ENCODE measurements at places on chromosomes 6 and 20.

DNA sequence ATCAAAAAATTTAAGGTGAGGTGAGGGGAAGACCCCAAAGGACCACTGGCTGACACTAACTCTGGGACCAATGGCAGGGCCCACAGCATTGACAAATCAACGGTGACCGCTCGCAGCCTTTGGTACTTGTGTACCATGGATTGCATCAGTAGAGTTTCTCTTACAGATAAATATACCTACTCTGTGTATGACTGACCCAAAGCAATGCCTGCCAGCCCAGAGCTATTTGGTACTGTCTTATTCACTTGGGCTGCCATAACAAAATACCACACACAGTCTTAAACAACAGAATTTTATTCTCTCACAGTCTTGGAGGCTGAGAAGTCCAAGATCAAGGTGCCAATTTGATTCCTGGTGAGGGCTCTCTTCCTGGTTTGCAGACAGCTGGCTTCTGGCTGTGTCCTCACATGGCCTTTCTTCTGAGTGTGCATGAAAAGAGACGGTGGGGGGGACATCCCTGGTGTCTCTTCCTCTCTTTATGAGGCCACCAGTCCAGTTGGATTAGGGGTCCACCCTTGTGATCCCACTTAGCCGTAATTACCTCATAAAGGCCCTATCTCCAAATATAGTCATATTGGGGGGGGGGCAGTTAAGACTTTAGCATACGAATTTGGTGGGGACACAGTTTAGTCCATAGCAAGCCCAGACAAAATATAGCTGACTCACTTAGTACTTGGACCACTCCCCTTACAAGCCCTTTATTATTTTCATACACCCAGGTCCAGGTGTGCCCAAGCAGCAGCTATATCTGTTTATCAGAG is 336.3 kb downstream of the CD83 start:
- DNase-seq = no peak

DNA sequence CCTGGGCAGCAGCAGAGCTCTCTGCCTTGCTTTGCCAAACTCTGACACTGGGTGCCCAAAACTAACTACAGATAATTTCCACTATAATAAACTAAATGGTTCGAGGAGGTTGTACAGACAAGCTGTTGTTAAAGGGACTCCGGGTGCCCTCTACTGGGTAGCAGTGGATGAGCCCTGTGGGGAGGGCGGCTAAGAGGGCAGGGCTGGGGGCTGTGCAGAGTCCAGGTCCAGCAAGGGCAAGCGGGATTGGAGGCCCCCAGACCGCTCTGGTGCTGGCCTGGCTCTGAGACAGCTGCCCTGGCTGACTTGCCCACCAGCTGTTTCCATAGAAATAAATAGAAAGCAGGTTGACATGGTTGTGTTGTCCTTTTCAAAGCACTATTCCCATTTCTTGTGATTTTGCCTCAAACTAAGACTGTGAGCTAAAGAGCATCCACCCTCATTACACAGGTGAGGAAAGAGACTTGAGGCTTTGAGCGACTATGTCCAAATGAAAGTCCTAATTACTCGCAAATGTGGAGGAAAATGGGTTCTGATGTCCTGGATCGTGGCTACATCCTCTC is 167.6 kb upstream of the CST7 start:
- no peak for DNase-seq

- DNase-seq = no peak
These were observed 14.7 kb downstream of the UST start for GRCh38 chr6:148761527-148762011.

- DNase-seq = no peak
These were observed 102.1 kb upstream of the NT5E start for GRCh38 chr6:85347812-85348211.

GRCh38 chr6:150177952-150178520 is 35.2 kb downstream of the PPP1R14C start:
- DNase-seq = no peak

DNA sequence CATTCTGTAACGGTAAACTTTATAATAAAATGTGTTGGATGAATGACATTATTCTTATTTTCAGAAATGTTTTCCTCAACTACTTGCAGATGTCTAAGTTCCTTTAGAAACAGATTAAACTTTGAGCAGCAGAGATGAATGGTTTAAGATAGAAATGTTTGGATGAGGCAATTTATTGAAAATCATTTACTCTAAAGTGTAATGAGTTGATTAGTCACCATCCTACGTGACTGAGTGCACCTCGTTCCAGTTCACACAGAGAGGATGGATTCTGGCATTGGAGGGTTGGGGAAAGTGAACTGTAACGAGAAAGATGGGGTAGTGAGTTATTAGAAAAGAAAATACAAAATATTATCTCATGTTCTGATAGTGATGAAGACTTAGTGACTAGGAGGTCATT is 28.7 kb downstream of the SMPDL3A start:
- no peak for DNase-seq

DNA sequence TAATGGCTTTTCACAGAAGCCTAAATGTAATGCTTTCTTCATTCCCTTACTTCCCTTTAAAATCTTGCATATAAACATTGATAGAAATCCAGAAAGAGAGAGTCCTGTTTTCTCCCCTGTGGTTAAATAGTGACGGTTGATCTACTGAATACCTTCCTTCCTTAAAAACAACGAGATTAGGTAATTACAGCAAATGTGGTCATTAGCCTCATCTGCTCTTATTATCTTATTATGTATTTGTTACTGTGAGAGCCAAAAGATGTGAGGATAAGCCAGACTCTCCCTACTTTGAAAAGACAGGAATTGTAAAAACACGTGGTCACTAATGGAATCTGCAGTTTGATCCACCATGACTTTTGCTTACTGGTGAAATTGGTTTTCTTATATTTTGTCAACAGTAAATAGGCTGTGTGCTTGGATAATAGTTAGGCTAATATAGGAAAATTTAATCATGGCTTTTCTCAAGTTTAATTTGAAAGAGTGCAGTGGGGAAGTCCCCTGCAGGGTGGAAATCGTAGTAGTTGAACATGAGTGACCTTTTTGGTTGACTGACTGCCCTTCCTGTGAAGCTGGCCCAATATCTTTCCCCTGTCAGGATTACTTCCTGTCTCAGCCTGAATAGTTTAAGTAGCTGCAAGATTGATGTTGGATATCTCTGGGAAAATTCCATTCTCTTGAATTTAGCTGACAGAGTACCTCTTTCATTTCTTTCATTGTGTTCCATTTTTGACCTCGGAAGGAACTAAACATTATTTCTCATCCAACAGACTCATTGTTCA is 62.8 kb downstream of the JARID2 start:
- no peak for DNase-seq

DNA sequence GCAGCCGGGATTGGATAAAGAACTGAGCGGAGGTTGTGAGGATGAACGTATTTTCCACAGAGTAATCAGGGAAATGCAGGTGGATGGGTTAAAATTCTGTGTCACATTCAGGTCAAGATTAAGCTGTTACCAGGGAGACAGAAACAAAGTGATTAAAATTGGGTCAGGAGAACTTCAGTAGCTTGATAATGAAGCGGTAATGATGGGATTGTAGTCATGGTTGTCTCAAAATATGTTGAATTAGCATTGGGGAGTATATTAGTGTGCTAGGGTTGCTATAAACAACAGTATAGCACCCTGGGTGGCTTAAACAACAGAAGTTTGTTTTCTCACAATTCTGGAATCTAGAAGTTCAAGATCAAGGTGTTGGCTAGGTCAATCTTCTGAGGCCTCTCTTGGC is 155.5 kb downstream of the GJA1 start:
- DNase-seq = no peak

DNA sequence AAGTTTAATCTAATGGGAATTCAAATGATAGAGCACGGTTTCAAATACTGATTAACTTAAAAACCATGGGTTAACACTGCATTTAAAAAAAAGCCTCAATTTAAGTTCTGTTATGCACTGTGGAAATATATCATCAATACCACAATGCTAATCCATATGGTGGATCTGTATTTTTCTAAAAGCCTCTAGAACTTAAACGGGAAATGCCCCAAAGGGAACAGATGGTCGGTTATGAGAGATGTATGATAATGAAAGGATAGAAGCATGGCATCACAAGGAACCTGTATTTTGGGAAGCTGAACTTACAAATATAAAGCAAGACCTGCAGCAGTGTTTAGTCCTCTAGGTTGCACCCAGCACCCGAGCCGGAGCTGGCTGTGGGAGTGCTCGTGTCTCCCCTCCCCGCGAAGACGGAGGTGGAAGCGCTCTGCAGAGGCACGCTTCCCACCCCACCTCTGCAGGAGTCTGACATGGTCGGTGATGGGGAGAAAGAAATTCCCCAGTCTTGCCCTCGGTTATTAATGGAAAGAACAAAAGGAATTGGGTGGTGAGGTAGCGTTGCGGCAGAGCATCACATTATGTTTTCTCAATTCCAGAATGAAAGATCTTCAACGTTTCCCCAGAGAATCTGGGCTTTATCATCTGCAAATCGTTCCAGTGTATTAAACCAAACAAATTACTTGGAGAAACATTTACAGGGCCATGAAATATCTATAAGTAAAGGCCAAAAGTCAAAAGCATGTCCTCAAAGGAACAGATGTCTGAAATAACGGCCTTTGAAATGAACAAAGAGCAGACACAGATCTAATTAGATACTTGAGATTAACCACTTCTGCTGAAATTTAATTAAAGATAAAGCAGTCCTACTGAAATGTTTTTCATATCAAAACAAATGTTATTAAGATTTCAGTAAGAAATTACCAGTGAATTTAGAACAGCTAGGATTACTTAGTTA is 103.1 kb upstream of the POPDC3 start:
- DNase-seq = no peak

- no peak for DNase-seq
These were observed 58.8 kb downstream of the TPD52L1 start for GRCh38 chr6:125212377-125212776.

DNA sequence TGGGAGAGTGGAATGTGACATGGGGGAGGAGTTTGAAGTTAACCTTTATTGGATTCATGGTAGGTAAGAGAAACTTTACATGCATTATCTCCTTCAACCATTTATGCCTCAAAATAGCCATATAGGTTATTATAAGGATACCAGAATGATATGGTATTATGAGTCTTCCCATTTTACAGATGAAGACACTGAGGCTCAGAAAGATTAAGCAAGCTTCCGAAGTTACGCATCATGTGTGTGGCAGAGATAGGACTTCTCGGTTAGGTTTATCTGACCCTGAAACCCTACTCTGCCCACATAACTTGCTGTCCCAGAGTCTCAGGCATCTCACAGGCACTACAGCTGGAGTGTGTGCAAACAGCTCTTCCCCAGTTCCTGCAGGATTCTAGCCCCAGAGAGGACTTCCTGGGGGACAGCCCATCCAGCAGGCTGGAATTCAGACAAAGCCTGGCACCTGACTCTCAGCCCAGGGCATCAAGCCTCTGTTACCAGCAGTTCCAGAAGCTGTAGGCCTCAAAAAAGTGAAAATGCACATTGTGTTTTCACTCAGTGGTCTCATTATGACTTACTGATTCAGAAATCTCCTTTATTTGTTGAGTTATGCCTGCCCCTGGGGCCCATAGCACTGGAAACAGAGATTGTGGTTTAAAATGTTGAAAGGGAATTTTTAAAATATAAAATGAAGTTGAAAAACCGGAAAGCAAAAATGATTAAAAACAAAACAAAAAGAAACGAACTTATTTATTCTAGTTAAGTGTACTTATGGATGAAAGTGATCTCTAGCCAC is 512.8 kb upstream of the CHD6 start:
- no peak for DNase-seq

DNA sequence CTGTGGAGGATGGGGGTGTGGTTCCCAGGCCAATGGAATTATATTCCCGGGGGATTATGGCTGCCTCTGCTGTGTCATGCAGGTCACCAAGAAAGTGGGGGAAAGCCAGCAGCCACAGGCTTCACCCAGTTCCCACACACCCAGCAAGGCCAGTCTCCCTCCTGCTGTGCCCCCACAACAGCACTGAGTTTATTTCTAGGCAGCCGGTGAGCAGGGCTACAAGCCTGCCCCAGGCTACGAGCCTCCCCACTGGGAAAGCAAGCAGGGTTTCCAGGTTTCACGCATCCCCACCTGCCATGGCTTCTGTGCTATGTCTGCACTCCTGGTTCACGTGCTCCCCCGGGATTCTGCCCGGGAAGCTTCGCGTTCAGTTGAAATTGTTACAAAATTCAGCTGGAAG is 72.6 kb downstream of the ERMARD start:
- no peak for DNase-seq

GRCh38 chr20:46710153-46710913 is 884 bp downstream of the SLC2A10 start:
- DNase-seq = no peak

DNA sequence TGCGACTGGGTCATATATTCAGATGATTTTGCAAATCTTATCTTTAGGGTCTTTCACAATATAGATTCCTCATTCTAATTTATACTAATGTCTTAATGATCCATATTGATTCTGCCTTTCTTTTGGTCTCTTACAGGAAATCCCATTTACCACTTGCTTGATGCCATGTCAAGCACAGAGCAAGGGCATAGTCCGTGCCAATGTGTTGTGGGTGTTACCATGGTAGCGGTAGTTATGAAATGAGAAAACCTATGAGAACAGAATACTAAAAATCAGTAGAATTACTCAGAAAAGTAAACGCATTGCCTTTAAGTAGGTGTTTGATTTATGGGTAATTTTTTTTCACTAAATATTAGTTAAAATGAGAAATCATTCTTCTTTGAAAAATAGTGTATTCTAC is 153.9 kb upstream of the RAB32 start:
- DNase-seq = no peak

- DNase-seq = no peak
These were observed 710.5 kb downstream of the RFPL4B start for GRCh38 chr6:113057567-113058053.

DNA sequence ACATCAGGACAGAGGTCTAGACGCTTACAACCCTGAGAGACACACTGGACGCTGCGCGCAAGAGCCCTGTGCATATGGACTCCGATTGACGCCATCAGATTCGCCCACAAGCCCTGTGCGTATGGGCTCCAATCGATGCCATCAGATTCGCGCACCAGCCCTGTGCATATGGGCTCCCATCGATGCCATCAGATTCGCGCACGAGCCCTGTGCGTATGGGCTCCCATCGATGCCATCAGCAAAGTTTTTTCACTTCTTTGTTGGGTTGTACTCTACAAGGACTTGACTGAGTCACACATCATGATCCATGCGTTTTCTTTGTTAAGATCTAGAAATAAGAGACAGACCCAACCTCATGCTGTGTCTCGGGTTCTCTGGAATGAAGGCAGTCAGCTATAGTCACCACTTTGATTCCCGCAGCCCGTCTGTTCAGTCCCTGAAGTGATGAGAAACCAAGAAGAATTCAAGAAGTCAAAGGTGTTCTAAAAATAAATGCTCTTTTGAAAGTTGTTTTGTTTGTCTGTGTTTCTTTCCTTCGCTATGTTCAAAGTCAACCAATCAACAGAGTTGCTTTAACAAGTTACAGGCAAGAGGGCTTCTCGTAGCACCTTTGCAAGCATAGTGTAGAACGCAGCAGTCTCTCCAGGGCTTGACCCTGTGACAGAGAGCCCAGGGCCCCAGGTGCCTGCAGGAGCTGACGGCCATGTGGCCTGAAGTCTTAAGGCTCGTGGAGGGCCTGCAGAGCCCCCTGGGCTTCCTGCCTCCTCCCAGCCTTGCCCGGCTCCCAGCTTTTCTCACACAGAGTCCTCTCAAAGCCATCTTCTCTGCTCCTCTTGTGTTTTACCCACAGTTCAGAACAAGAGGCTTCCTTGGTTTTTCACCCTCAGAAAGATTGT is 7.9 kb downstream of the RPS6KA2 start:
- DNase-seq = no peak

Data from effector CD8-positive, alpha-beta T cell (primary cell).